CD4-positive, alpha-beta T cell treated with Interferon alpha-2 for 1 hour (primary cell): ENCODE measurements at places on chromosomes 5 and 9.

DNA sequence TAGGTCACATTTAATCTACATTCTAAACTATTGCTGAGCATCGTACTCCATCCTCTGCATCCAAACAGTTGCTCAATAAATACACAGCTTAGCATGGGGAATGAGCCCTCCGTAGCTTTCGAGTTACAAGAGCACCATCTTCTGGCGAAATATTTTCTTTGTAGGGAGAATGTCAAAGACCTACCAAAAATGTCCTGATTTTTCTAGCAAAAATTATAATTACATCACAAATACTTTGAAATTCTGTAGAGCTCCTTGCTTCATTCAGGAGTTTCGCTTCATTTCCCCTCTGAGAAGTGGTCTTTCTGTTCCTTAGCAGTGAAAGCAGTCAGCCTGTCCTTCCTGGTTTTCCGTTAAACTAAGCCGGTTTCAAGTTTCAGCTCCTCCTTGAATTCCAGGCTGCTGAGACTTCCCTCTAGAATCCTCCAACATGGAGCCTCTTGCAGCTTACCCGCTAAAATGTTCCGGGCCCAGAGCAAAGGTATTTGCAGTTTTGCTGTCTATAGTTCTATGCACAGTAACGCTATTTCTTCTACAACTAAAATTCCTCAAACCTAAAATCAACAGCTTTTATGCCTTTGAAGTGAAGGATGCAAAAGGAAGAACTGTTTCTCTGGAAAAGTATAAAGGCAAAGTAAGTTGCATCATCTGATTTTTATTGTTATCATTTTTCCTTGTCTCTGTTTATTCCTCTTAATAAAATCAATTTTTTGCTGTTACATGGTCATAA is at the start of gene GPX8:
TSS of gene GPX8 (plus strand) at position 409 of the 730 bp plus-strand sequence. CDS start at position 431, 22 bp downstream.
- DNase-seq, result no peak

- DNase-seq, result no peak
Observed at GRCh38 chr9:128182893-128183588, 8.3 kb downstream of the CIZ1 start.

DNA sequence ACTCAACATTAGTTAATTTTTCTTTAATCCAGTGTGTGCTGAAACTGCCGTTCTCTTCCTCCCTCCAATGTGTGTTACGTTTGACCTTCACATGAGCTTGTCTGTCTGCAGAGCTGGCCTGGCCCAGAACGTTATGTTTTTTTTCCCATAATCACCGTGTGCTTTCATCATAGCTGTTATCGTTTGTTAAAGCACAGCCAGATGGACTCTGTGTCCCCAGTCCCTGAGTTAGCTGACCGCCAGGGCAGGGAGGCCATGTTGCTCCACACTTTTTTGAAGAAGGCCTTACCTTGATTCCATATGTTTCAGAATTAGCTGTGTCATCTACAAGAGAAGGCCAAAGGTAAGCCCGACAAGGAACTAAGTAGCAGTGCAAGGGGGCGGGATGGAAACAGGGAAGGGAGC is 55.7 kb downstream of the HSD17B3 start:
- no peak for DNase-seq

DNA sequence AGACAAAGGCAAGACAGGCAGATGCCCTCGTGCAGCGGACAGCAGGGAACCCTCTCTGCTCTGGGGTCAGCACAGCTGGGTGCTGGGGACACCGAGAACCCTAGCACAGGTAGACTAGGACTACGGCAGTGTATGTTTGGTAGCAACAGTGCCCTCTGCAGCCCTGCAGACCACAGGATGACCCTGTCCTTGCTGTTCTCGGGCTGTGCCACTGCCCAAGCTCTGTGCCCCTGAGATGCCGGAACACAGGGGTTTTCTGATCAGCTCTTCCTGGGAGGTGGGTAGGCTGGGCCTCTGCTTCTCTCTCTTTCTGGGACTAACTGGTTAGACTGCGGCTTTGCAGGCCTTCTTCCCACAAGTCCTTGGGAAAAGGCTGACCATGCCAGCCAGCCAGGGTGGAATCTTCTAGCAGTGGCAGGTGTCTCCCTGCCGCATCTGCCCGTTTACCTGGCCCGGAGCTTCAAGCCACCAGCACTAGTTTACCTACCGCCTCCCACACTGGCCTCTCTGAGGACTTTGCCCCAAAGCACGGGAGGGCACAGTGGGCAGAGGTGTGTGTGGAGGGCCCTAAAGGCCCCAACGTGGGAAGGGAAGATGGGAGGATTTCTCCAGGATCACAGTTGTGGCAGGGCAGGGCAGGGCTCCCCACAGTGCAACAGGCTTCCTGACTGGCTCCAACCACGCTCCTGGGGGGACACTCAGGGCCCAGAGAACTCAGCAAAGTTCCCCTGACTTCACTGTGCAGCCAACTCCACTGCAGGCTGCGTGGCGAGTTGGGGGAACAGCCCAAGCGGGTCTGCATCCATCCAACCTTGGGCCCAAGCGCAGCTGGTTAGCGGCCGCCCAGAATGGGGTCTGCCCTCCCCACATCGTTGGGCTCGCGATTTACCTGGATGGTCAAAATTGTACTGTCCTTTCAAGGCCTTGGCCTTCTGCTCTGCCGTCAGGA is 1.2 kb downstream of the UCK1 start:
- DNase-seq, result no peak

- DNase-seq, result no peak
Observed at GRCh38 chr9:99573085-99573484, 248.6 kb upstream of the NR4A3 start.

DNA sequence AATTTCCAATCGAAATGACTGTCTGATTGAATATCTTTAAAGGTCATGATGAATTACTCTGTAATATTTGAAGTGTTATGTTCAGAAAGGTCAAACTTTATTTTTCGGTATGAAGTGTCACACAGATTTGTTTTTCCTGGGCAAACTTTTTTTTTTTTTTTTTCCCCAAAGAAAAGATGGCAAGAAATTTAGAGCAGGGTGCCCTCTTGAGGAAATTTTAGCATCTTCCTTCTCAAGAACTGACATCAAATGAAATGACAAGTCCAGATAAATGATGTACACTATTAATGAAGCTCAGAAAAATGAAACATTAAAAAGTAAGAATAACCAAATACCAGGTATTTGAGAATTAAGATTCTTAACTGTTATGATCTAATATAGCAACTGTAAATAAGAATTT is 123.6 kb downstream of the INVS start:
- DNase-seq, result no peak
